ENCODE measurements at places on chromosomes 2 and 18. TPM values are rescaled to one million over a fixed set of nuclear protein-coding genes. Genes with fewer than 3 reads are reported as not detected.

DNA sequence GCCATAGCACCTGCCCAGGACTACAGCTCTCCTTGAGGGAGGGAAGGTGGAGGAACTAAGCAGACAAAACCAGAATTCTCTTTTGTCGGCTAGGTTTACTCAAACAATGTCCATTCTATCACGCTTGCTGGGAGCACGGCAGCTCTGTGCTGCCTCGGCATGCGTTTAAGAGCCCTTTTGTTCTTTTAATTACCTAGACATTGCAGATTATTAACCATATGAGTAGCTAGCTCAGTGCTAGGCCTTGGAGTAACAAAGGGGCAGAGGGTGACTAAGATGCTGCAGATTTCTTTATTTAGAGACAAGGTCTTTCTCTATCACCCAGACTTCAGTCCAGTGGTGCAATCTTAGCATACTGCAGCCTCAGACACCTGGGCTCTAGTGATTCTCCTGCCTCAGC is 11.1 kb downstream of the MSGN1 start:
- DNase-seq, result no peak

DNA sequence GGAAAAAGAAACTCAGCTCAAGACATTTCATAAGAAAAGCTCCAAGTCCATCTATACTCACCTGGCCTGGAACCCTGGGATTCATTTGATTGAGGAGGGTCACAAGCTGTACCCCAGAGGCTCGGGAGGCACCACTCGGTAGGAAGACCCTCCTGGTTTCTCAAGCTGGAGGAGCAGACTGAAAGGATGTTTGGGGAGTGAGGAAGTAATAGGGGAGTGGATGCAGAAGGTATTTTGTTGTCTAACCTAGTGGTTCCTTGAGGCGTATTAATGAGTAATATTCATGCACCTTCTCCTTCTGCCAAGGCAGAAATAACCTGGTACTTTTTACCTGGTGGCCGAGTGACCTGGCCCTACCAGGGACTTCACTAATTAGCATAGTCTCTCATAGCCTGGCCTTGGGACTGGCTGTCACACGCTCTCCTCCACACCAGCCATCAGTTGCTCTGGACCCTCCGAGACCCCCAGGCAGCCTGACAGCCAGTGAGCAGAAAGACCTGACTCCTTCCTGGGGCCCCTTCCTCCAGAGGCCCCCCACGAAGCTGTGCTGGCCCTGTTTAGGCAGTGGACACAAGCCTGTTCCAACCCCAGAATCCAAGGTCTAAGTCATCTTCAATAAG is 161.4 kb downstream of the BCL2 start:
- no peak for DNase-seq

The ABCB11 gene
- total RNA-seq, result 0.03 TPM

GRCh38 chr18:79372991-79373390 is 22.7 kb upstream of the NFATC1 start:
- no peak for DNase-seq

The CNTNAP5 gene
- not detected for total RNA-seq

- DNase-seq, result no peak
These were observed 269.3 kb upstream of the SIX2 start for GRCh38 chr2:45278365-45279078.

The HMSD gene
- total RNA-seq, result not detected

DNA sequence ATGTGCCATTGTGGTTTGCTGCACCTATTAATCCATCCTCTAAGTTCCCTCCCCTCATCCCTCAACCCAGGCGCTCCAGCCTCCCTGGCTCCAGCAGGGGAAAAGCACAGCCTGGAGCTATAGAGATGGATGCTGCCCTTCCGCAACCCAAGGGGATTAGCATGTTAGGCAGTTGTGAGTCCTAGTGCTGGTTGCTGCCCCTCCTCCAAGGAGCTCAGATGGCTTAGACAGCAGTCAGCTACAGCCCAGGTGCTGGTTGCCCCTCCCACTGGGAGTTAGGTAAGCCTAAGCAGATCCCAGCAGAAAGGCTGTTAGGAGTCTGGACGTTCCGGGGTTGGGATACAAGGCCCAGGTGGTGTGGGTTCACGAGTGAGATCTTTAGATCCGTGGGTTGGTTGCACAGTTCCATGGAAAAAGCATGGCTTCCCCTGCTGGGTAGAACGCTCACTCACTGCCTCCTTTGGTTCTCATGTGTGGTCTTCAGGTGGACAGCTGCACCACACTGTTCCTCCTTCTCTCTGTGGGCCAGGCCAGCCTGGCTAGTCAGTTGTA is 446.1 kb downstream of the ZNF804A start:
- no peak for DNase-seq

The KCNIP3 gene
- not detected for total RNA-seq

DNA sequence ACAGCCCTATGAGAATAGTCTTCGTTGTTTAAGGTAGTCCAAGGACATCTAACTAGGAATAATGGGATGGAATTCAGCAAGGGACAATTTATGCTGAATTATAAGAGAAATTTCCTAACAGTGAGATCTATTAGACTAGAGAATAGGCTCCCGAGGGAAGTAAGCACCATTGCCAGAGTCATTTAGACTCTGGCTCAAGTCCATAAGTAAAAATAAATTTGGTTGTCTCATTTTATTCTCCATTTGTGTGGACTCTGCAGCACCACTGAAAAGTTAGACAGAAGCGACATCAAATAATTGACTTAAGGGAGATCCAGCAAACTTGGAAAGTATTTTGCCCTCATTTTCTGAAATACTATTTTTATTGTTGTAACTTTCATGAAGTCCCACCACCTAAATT is 129.3 kb upstream of the SMIM21 start:
- DNase-seq, result no peak

The AFF3 gene
- 7.1 TPM for total RNA-seq

DNA sequence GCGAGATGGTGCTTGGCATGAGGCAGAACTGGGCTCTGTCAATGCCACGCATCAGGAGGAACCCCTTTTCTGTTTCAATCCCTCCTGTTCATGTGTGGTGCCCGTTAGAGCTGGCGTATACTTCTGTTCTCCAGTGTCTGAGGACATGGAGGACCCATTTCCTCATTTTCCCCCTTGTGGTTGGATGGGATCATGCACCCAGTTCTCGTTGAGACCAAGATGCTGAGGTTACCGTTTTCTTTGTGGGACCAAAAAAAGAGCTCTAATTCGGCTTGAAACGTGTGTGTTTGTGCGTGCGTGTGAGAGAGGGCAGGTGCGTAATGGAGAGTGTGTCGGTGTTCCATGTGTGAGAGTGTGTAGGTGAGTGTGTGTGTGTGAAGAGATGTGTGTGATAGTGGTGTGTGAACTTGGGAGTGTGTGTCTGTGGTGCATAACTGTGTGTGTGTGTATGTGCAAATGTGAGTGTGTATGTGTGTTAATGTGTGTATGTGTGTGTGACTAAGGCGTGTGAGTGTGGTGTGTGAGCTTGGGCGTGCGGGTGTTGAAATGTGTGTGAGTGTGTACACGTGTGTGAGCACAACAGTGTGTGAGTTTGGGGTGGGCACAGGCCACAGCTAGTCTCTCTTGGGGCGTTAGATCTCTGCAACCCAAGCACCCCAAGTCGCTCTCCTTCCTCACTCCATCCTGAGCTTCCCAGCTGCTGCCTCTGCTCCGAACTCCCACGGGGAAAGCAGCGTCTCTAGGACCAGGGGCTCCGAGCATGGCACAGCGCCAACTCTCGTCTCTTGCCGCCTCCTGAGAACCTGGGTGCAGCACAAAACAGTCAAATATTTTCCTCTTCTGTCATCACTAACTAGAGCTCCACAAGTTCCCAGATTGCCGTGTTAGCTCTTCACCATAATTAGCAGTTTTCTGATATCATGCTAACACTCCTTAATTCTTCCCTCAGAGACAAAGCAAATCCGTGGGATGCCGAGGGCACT is 75.8 kb downstream of the LONRF2 start:
- DNase-seq, result peak; percentile 31

The FAM237A gene
- total RNA-seq, result not detected

- DNase-seq, result no peak
These were observed 56.1 kb downstream of the NBAS start for GRCh38 chr2:15504882-15505663.

- no peak for DNase-seq
These were observed 395.8 kb downstream of the MTX2 start for GRCh38 chr2:176665086-176665485.

The NABP1 gene
- total RNA-seq, result 54.1 TPM

All from activated CD8-positive, alpha-beta T cell treated with anti-CD3 and anti-CD28 coated beads, Interleukin-2, amount 10 ng/mL, durations not matched to agents 7 days and 5 days (primary cell).